ENCODE measurements at places on chromosomes 1 and 21.

DNA sequence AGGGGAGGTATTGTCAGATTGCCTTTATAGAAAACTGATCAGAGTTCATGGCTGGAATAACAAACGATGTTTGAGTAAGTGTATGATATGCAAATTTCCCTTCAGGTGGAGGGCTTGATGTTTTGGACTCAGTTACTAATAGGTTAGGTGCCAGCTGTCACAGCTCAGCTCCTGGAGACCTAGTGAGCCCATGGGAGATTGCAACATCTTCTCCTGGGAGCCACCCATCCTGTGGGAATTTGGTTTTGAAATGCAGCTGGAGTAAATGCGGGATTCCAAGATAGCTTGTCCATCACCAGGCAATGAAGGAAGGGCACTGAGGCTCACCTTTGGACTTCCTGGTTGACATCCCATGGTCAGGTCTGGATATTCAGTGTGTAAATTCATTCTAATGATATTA is 211.4 kb upstream of the NRIP1 start:
- DNase-seq: no peak

GRCh38 chr1:221100611-221101010 is 221.4 kb downstream of the HLX start:
- DNase-seq: no peak

DNA sequence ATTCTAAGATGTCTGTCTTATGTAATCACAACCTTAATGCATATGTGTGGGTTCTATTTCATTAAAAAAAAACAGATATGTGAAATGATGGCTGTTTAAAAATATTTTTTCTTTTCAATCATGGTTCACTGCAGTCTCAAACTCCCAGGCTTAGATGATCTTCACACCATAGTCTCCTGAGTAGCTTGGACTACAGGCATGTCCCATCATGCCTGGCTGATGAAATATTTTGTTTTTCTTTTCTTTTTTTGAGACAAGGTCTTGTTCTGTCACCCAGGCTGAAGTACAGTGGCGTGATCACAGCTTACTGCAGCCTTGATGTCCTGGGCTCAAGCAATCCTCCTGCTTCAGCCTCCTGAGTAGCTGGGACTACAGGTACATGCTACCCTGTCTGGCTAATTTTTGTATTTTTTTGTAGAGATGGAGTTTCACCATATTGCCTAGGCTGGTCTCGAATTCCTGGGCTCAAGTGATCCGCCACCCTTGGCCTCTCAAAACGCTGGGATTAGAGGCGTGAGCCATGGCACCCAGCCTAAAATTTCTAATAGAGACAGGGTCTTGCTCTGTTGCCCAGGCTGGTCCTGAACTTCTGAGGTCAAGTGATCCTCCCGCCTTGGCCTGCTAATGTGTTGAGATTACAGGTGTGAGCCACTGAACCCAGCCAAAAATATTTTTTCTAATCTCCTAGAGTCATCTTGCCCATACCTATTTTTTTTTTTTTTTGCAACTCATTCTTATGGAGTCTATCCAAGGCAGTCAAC is 67.6 kb downstream of the GIPC2 start:
- no peak for DNase-seq

- DNase-seq: peak; percentile 15
Measured at GRCh38 chr1:24391882-24392603, 21.5 kb downstream of the STPG1 start.

- DNase-seq: no peak
Measured at GRCh38 chr1:27937524-27937836, 2.7 kb downstream of the SMPDL3B start.

- no peak for DNase-seq
Measured at GRCh38 chr1:93710499-93711453, 29.1 kb upstream of the BCAR3 start.

DNA sequence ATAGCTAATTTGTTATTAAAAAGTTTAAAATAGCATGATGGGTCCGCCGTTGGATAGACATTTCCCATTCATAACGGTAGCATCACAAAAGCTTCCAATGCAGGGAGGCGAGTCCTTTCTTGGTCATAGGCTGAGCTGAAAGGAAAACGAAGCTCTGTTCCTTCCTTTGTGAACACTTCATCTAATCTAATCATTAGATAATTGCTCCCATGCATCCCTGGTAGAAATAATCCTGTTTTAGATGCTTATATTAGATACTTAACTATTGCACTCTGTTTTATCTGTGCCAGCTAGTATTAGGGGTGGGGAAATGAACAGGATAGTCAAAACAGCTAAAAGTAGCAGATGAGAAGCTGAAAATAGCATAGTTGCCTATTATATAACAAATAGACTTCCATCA is 215.0 kb downstream of the SLC35F3 start:
- no peak for DNase-seq

GRCh38 chr1:228356897-228357680 is 49.5 kb downstream of the TRIM11 start:
- no peak for DNase-seq

- DNase-seq: no peak
Measured at GRCh38 chr1:205584732-205585131, 47.1 kb downstream of the ELK4 start.

GRCh38 chr1:116239916-116240315 is 128.7 kb downstream of the MAB21L3 start:
- no peak for DNase-seq

DNA sequence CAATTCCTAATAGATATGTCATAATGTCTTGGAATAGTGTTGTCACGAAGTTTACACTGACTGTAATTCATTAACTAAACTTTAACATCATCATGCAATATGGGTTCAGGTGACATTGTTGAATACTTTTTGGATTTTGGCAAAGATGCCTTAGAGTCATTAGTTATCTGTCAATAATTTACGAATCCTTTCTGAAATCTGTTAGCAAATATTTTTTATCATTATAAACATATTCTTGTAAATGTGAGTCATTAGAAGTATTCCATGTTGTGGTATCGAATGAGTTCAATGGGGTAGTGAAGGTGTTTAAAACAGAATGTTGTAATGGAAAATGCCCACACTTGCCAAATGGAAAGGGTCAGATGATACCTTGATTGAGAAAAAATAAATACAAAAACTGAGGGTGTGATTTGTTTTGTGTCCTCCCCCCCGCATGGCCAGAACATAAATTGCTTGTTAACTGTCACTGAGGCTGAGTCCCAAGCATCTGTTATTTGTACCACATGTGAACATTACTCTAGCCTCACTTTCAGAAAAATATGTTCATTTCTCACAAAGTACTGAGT is 5.2 kb upstream of the NR5A2 start:
- DNase-seq: no peak

DNA sequence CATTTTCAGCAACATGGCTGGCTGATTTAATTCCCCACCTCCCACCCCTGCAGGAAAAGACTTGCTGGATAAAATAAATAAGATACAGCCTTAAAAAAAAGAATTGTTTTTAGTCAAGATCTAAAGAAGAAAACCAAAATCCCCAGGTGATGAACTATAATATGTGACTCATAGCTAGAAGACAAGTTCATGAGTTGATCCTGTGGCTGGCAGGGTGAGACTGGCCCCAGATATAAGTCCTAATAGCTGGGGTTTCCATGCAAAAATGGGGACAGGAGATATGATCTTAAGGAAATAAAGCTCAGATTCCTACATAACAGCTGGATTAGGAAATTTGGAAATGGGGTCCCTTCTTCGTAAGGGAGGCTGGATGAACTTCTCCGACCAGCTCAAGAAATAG is 21.9 kb upstream of the RGSL1 start:
- no peak for DNase-seq

DNA sequence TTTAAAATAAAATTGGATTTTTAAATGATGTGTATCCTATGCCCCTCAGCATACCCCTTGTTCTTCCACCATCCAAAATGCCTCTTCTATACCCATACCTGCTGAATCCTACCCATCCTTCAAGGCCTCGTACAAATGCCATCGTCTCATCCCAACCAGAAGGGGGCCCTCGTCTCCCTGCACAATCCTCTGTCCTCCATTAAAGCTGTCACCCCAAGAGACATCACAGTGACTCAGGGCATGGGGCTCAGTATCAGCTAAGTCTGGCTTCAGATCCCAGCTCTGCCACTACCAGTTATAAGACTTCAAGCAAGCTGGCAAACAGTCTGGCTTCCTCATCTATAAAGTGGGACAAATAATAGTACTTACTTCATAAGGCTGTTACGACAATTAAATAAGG is 23.8 kb downstream of the IGFN1 start:
- no peak for DNase-seq

Measured in cerebellar nuclear complex (tissue), 1 donor.